COLO829 (cell line): ENCODE measurements at places on chromosomes 2 and 18.
A peak's percentile ranks its signal among the peaks of the same experiment; 100 is the strongest.

DNA sequence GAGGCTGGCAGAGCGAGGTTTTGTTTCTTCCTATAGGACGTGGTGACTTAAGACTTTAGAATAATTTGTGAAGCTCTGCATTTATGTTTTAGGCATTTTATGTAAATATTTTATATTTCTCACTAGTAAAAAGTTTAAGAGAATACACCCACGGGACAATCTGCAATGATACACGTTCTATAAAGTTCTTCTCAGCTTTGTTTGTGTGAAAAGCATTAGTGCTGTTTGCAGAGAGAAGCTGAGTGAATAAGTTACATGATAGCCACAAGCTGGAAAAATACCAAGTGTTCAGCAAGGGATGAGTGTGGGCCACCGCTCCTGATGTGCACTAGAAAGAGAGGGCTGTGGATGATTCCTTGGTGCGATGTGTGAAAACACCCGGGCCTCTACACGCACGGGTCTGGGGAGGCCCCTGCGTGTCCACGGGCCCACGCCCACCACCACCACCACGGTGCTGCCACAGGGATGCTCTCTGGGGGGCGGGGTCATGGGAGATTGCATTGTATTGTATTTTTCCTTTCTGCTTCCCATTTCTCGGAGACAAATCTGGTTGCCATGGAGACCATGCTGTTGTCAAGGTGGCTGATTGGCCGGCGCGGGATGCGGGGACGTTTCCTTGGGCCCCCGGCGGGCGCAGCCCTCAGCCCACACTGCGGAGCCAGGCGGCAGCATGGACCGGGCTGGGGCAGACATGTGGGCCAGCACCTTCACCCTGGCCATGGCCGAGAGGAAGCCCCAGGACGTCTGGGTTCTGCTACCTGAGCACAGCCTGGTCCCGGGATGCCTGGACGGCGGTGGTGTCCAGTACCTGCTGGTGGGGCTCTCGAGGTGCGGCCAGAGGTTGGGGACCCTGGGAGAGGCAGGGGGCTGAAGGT lies at the start of gene RTP5:
RTP5 (plus strand) TSS at position 643 of the 875 bp plus-strand sequence; CDS start at position 671, 28 bp downstream.
- DNase-seq, result no peak

DNA sequence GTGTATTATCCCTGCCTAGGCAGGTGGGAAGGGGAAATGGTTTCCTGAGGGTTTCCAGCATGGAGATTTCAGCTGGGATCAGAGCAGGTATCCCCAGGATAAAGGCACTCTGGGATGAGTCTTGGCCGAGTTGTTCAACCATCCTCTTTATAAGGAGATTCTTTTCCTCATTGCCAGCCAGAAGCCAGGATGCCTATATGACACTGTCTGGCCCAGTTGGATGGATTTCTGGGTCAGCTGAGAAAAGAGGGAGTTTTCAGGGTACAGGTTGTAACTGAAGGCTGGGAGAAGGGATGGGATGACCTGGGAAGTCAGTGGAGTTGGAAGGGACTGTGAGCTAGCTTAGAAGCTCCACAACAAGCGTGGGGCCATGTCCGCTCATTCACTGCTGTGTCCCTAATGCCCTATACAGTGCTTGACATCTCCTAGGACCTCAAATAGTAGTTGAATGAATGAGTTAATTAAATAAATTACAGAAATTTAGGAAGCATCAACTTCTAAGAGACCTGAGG lies 8.3 kb downstream of the RHOB start:
- DNase-seq, result no peak

GRCh38 chr2:96702098-96702785 lies 37.6 kb downstream of the LMAN2L start:
- DNase-seq, result no peak

DNA sequence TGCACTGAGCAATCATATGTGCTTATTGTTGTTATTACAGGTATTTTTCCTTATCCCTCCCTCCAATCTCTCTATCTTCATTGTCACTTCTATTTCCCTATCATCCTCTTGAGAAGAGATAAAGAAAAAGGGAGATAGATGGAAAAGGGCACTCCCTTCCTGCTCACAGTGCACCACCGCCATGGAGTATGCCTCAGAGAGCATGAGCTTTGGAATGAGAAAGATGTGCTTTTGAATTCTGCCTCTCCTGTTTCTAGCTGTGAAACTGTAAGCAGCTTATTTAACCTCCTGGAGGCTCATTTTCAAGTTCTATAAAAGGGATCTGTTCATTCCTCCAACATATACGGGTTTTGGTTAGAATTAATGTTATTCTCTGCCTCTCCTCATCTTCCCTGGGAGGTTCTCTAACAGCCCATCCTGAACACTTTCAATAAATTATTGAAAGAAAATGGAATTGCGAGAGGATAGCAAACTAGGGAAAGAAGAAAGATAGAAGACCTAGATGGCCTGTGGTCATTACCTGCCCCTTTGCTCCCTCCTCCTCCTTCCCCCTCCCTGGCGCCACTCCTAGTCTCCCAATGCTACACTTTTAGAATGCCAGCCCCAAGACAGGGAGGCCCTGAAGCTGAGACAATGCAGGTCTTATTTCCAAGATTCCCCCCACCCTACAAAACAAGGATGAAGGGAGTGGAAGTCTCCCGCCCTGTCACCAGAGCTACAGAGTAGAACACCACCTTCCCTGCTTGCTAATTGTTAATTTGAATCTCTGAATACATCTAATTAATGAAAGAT lies 37.8 kb downstream of the FIGN start:
- no peak for DNase-seq

DNA sequence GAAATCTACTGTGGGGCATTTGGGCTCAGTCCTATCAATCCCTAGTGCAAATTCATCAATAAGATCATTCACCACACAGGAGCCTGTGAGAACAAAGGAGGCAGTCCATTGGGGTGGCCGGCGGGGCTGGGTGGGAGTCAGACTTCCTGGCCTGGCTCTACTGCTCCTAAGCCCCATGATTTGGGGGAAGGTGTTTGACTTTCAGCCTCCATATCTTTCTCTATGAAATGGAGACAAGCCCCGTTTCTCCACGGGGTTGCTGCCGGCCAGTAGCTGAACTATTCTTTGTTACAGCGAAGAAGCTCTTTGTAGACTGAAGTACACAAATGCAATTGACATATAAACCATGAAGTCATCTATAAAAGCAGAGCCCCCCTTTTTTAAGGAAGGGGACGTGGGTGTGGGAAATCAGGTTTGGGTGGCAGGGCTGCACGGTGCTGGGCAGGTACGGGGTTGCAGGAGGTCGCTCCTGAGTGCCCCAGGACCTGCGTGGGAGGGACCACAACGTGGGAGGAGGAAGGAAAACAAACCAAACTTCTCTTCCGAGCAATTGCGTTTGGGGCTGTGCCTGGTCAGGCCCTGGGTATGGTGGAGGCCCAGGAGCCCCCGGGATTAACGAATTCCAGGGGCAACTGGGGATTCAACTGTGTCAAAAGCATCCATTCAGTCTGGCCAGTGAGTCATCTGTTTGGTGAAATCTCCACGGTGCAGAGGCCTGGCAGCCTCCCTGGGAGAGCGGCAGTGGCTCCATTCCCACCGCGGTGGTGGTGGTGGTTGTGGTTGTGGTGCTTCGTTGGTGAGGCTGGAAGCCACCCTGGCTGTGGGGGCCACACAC lies 18.2 kb downstream of the FBLN7 start:
- DNase-seq, result peak; percentile 84

DNA sequence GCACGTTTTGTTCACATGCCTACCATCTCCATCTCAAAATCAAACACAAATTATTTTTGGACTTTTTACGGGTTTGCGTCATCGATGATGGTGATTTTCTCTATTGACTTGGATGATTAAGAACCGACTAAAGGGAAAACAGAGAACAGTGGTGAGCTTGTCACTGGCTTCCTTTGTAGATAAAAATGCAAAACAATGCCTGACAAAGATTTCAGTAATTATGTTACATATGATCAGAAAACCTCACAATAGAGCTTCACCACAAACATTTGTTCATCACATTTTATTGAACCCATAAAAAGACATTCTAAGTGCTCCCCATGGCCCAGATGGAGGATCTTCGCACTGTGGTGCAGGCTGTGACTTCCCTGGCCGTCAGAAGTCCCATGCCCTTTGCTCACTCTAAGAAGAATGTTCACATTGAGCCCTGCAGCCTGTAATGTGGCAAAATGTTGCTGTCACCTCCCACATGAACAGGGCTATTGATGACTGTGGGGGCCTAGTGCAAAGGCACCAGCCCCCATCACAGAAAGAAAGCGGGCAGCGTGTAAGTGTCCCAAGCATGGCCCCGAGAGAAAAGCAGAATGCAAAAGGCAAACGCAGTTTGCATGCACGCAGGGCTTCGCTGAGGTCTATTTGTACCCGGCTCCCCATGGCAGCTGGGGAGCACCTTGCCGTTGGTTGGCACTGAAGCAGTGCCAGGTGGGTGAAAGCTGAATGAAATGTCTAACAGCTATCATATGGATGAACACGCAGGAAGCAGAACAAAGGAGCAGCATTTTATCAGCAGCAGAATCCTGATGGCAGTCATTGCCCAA lies 60.6 kb downstream of the BCL2 start:
- no peak for DNase-seq

DNA sequence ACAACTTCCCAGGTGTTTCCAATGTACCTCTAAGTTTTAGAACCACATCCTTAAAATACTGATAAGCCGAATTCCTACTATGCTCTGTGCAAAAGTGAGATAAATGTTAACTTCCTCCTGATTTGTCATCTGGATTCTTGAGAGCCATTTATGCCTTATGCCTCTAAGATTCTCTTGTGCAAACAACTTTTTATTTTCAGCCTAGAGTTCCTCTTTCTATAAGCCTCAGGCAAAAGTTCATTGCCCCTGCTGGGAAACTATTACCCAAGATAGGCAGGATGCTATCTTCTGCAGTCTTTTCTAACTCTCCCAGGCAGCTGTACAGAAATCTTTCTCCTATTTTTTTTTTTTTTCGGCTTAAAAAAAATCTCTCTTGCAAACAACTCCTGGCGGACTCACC lies 216.1 kb downstream of the KCNJ3 start:
- no peak for DNase-seq

DNA sequence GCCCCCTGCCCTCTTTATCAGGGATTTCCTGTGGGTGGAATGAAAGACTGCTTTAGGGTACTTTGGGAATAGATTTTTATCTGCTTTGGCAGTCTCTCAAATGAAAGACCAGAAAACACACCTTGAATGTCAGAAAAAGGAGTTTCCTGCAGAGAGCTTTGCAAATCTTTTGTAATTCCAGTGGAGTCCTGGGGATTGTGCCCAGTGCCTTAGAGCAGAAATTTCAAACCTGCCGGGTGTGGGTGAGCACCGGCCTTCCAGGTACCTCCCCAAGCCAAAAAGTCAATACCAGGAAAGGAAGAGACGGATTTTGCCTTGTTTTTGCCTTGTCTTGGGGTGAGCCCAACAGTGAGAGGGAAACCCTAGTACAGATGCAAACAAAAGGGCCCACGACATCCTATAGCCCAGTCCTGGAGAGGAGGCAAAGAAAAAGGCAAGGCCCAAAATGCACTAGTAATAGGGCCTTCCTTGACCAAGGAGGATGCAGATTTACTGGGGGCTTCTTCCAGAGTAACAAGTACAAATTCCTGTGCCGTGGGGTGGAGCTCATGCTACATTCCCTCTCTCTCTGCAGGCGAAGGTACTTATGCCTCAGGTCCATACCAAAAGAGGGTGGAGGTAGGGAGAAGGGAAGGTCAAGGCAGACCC lies 36.4 kb downstream of the FOXI3 start:
- DNase-seq, result no peak

- DNase-seq, result no peak
Observed at GRCh38 chr18:57819671-57820460, 16.8 kb upstream of the ATP8B1 start.

- DNase-seq, result no peak
Observed at GRCh38 chr18:26403491-26403890, 144.9 kb downstream of the KCTD1 start.

- no peak for DNase-seq
Observed at GRCh38 chr2:107548216-107548615, 278.5 kb upstream of the RGPD4 start.

DNA sequence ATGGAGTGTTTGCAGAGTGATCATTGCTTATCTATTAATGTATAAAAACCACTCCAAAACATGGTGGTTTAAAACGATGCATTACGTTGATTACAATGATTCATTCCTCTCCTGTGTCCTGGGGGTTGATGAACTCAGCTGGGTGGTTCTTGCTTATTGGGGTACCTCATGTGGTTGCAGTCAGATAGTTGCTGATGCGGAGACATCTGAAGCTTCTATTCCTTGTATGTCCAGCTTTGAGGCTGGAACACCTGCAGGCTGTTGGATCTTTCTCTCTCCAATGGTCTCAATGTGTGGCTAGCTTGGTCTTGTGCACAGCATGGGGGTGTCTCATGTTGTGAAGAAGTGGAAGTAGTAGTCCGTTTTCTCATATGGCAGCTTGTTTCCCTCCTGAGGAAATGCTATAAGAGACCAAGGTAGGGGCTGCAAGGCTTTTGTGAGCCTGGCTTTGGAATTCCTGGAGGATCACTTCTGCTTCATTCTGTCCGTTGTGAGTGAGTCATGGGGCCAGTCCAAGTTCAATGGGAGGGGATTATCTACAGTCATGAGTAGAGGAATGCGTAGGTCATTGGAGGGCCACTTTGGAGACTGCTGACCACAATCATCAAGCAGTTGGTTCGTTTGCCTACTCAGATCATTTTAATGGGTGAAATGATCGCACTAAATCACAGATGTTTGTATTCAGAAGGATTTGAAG lies 601.0 kb downstream of the SLC4A3 start:
- peak; percentile 81 for DNase-seq

- no peak for DNase-seq
Observed at GRCh38 chr2:164843346-164843911, 1.8 kb upstream of the COBLL1 start.

DNA sequence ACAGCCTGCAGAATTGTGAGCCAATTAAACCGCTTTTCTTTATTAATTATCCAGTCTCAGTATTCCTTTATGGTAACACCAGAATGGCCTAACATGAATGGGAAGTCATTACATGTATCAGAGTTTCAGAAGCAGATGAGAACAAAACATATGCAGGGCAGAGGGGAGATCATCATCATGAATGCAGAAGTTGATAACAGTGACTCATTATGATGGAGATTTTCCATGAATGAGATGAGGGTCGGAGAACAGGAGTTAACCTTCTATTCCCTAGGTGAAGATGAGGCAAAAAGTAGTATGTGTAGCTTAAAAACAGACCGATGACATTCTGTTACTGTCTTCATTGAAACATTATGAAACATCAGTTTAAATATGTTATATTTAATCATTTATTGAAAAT lies 59.5 kb upstream of the PPM1B start:
- no peak for DNase-seq

DNA sequence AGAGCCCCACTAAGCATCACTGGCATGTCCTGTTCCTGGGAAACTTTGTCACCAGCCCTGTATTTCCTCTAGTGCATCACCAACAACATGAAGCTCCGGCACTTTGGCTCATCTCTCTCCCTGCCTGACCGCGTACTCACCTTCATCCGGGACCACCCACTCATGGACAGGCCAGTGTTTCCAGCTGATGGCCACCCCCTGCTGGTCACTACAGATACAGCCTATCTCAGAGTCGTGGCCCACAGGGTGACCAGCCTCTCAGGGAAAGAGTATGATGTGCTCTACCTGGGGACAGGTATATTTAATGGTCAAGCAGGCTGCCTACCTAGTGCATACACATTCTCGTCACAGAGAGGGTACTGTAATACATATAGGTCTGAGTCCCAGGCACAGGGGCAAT lies 21.0 kb downstream of the SEMA4F start:
- DNase-seq, result no peak
